Sigmoid colon (tissue), 7 donors: ENCODE measurements at places on chromosomes 1 and 21.

DNA sequence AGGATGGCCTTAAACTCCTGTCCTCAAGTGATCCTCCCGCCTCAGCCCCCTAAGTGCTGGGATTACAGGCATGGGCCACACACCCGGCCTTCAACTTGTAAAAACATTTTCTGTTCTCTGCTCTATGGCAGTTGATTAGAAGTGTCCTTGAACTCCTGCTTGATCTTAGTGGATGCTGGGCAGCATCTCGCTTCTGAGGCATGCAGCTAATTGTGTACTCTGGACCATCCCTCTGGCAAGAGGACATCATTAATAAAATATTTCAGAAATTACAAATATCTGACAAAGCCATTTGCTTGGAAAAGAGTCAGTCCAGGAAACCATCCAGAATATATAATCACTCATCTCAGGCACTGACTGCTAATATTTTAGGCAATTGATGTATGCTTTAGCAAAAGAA, 8.1 kb downstream of the NGF start:
- DNase-seq, result no peak

- no peak for DNase-seq
Observed at GRCh38 chr1:82818586-82818985, 1017.9 kb downstream of the ADGRL2 start.

- DNase-seq, result no peak
Observed at GRCh38 chr1:54811739-54812655, 10.9 kb upstream of the TTC22 start.

DNA sequence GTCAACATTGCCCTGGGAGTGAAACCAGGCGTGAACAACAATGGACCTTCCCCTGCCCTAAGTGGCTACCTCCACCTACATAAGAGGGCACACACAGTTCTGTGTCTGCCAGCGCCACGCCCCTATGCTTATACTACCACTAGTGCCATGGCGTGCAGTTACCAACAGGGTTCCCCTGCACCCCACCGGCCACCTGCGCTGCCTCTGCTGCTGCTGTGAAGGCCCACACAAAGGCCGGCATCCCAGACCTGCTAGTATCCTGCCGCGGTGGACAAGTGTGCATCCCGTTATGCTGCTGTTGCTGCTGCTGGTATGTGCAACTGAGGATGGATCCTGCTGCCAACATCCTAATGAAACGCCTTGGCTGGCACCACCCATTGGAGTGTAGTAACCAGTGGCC, 75.7 kb downstream of the INTS7 start:
- no peak for DNase-seq

GRCh38 chr1:239717097-239717917, 330.9 kb downstream of the CHRM3 start:
- DNase-seq, result no peak

DNA sequence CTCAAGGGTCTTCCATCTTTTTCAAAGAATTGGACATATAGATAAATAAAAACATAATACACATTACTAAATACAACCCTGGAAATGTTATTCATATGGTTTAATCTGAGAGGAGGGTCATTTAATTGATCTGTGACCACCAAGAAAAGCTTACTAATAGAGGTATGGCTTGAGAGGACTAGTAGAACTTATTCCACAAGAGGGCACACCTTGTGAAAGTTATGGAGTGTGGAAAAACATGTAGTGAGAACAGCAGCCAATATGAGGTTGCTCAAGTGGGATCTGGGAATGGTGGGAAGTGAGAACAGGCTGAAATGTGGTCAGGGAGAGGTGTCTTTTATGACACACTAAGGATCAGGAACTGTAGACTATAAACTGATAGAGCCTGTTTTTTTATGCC, 973.5 kb upstream of the B3GALT2 start:
- no peak for DNase-seq

GRCh38 chr1:209229494-209230061, 353.9 kb upstream of the CAMK1G start:
- no peak for DNase-seq

GRCh38 chr1:59328353-59328752, 31.5 kb downstream of the FGGY start:
- DNase-seq, result no peak

DNA sequence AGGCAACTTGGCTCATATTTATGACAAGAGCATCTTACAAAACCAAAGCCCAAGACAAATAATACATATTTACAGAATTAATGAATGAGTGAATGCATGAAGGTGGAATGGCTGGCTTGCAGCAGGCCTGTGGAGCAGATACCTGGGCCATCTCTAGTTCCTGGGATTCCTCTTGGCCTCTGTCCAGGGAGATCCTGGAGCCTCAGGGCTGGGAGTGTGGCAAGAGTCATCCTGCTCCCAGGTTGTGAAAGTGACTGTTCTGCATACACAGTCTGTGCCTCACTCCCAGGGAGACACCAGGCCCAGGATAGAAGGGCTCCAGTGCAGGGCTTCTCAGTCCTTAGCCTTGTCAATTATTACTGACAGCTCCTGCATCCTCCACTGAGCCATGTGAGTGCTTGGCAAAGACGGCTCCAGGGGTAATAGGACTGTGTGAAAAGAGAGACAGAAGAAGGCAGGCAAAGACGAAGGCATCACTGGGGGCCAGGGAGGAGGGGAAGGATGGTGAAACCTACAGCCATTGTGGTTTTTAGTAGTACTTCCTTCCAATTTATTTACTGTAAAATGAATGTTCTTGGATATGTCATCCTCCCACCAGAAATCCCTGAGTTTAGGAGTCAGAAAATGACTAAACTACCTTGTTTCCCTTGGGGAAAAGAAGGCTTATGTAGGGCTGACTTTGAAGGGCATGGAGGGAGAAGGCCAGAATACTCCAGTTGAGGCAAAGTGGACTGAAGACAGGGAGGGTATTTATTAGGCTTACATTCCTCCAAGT, 14.3 kb upstream of the KPRP start:
- DNase-seq, result no peak

- no peak for DNase-seq
Observed at GRCh38 chr1:204971517-204972336, 71.3 kb upstream of the CNTN2 start.

DNA sequence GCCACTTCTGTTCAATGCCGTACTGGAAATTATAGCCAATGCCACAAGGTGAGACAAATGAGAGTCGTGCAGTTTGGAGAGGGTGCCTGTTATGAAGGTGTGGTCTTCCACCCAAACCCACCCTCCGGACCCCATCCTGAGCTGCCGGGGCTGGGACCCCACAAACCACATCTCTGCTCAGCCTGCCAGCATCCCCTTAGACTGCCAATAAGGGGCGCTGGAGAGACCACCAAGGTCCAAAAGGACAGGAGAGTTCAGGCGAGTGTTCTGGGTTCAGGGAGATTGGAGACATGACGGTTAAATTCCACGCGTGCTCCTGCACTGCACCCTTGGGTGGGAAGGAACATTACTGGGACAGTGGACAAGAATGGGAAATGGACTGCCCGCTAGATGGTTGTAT, 48.7 kb upstream of the COL18A1 start:
- no peak for DNase-seq

DNA sequence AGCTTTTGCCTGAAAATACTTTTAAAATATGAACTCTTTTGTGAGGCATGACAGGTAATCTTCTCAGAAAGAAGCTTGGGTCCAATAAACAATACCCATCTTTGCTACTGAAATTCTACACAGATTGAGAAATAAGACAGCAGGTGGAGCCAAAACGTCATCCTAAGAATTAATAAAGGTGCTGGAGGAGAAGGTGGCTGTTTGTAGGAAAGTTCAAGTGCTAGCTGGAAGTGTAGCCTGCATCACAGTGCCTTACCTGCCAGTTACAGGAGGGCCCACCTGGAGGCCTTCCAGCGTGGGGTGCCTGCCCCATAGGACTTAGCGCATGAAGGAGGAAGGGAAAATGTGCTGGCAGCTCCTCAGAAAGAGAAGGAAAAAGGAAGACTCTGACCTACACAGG, 93.7 kb downstream of the TTC3 start:
- no peak for DNase-seq

GRCh38 chr1:24277420-24278169, 41.6 kb upstream of the GRHL3 start:
- DNase-seq, result peak; percentile 4
